Hepatocyte (in vitro differentiated cells): ENCODE measurements at places on chromosomes 4 and X. TPM values are rescaled to one million over a fixed set of nuclear protein-coding genes. Genes with fewer than 3 reads are reported as not detected.

Gene CHM
- 11.6 and 13.2 TPM in 2 replicates for polyA plus RNA-seq

Gene UBL4A
- polyA plus RNA-seq, result 29.9 and 34.0 TPM in 2 replicates

DNA sequence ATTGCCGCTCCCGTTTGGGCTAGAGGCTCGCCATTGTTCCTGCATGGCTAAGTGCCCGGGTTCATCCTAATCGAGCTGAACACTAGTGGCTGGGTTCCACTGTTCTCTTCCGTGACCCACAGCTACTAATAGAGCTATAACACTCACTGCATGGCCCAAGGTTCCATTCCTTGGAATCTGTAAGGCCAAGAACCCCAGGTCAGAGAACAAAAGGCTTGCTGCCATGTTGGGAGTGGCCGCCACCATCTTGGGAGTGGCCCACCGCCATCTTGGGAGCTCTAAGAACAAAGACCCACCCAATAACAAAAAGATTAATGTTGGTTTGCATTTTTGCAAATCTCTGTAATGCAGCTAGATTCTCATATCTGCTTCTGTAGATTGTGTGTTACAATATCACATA, 299.0 kb downstream of the DCHS2 start:
- H3K4me1 ChIP-seq, result no peaks in the 10 kb centered on the region
- DNase-seq, result no peak
- no peaks in the 10 kb centered on the region for H3K36me3 ChIP-seq
- H3K27ac ChIP-seq, result no peak overlapping the region
- H3K27me3 ChIP-seq, result no peaks in the 10 kb centered on the region

DNA sequence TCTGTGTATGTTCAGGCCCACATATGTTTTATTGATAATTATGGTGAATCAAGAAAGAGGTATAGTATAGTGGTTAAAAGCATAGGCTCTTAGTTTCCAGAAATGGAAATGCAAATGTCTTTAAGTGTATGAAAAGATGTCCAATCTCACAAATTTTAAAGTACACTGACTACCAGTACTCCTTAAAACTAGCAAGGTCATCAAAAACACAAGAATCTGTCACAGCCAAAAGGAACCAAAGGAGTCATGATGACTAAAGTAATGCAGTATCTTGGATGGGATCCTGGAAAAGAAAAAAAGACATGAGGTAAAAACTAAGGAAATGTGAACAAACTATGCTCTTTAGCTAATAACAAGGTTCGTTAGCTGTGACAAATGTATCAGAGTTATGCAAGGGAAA, 661 bp upstream of the RBM41 start:
- H3K4me1 ChIP-seq, result no peaks in the 10 kb centered on the region
- H3K27me3 ChIP-seq, result no peaks in the 10 kb centered on the region
- H3K4me3 ChIP-seq, result no peak overlapping the region
- no peaks in the 10 kb centered on the region for H3K36me3 ChIP-seq
- peak overlapping the region; percentile 11 for H3K27ac ChIP-seq

GRCh38 chr4:122963216-122963615, 40.8 kb upstream of the NUDT6 start:
- H3K36me3 ChIP-seq, result no peaks in the 10 kb centered on the region
- H3K27ac ChIP-seq, result no peak overlapping the region
- DNase-seq, result no peak
- H3K4me3 ChIP-seq, result no peak overlapping the region

- H3K27ac ChIP-seq, result no peak overlapping the region
- DNase-seq, result peak; percentile 8
- H3K4me1 ChIP-seq, result peaks cover 17% of the 10 kb centered on the region
- no peak overlapping the region for H3K4me3 ChIP-seq
- H3K27me3 ChIP-seq, result no peaks in the 10 kb centered on the region
Observed at GRCh38 chr4:103010804-103011203, 8.7 kb downstream of the SLC9B1 start.

- no peaks in the 10 kb centered on the region for H3K27me3 ChIP-seq
- H3K27ac ChIP-seq, result peak overlapping the region; percentile 23
- peaks cover 6% of the 10 kb centered on the region for H3K4me1 ChIP-seq
- H3K4me3 ChIP-seq, result no peak overlapping the region
- no peaks in the 10 kb centered on the region for H3K36me3 ChIP-seq
Observed at GRCh38 chr4:147050356-147050765, 104.7 kb upstream of the TTC29 start.

DNA sequence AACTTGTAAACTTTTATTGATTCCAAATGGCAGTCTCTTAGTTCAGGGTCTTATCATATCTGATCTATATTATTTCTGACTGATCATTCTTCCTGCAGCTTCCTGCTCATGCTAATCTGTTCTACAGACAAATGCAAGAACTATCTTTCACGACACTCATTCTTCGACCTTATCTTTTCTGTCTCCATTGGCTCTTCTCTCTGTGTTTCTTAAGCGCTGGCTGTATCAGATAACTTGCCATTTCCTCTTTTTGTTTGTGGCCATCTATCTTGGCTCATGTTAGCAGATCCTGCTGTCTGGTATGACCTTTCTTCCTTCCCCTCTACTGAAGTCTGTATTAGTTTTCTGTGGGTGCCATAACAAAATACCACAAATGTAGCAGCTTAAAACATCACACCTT, 230.5 kb upstream of the PUDP start:
- DNase-seq, result no peak
- no peaks in the 10 kb centered on the region for H3K27me3 ChIP-seq
- no peak overlapping the region for H3K27ac ChIP-seq
- H3K4me3 ChIP-seq, result no peak overlapping the region
- H3K4me1 ChIP-seq, result no peaks in the 10 kb centered on the region

GRCh38 chr4:123777373-123777772, 380.8 kb downstream of the SPRY1 start:
- H3K4me1 ChIP-seq, result no peaks in the 10 kb centered on the region
- no peak overlapping the region for H3K27ac ChIP-seq
- no peaks in the 10 kb centered on the region for H3K27me3 ChIP-seq
- no peaks in the 10 kb centered on the region for H3K36me3 ChIP-seq

Gene VAMP7
- polyA plus RNA-seq, result 34.0 and 34.8 TPM in 2 replicates

- DNase-seq, result no peak
- no peaks in the 10 kb centered on the region for H3K36me3 ChIP-seq
- H3K4me1 ChIP-seq, result no peaks in the 10 kb centered on the region
Observed at GRCh38 chr4:8575457-8575856, 4.7 kb upstream of the GPR78 start.

Gene SOD3
- 18.1 and 20.3 TPM in 2 replicates for polyA plus RNA-seq

Gene SULT1B1
- 10.1 and 10.7 TPM in 2 replicates for polyA plus RNA-seq

Gene NDST3
- polyA plus RNA-seq, result 0.83 and 1.6 TPM in 2 replicates

GRCh38 chr4:15717657-15718416, 15.0 kb downstream of the BST1 start:
- peaks cover 10% of the 10 kb centered on the region for H3K4me1 ChIP-seq
- H3K36me3 ChIP-seq, result no peaks in the 10 kb centered on the region
- H3K27me3 ChIP-seq, result no peaks in the 10 kb centered on the region

DNA sequence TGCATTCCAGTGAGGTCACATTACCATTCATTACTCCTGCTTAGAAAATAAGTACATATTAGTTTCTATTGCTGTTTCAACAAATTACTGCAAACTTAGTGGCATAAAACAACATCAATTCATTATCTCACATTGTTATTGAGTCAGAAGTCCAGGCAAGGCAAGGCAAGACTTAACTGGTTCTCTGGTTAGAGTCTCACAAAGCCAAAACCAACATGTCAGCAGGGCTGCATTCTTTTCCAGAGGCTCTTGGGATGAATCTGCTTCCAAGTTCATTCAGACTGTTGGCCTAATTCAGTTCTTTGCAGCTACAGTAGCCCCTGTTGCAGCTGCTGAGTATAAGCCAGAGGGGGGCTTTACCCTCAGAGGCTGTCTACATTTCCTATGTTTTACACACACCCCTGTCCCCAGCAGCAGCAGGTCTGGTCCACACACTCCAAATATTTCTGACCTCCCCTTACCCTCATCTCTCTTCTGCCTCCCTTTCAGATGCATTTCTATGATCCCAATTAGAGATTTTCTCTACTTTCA, 892.1 kb upstream of the EPHA5 start:
- H3K36me3 ChIP-seq, result no peaks in the 10 kb centered on the region
- peaks cover 15% of the 10 kb centered on the region for H3K4me1 ChIP-seq
- no peak overlapping the region for H3K27ac ChIP-seq
- no peak overlapping the region for H3K4me3 ChIP-seq

DNA sequence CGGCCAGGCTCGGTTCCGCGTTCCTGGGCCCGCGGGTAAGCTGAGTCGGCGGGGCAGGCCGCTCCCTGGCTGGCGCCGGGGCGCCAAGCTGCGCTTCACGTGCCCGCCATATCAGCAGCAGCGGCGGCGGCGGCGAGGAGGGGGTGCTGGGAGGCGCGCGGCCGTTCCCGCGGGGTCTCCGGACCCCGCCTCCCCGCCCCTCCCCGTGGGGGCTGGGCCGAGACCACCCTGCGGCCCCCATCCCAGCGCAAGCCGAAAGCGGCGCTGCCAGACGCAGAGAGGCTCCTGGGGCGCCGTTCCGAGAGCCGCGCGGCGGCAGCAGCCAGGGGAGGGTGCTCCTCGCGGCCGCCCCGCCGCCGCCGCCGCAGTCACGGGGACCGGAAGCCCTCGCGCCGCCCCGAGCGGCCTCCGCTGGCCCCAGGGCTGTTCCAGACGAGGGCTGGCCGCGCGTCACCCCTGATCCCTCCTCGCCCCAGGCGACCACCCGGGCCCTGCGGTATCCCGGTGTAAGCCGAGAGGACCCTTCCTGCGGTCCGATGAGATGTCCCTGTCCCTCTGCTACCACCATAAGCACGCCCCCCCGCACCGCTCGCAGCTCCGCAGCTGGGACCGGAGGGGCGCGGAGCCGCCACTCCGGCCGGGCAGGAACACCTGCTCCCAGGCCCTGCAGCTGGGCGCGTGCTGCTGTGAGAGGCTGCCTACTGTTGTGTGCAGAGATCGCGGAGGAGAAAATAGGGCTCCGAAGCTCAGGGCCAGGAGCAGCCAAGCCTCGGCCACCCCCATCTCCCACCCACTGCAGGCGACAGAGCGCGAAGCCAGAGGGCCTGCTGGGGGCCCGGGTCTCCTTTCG, 7.5 kb upstream of the BCOR start:
- H3K36me3 ChIP-seq, result no peaks in the 10 kb centered on the region
- H3K27ac ChIP-seq, result peak overlapping the region; percentile 93
- H3K27me3 ChIP-seq, result peaks cover 37% of the 10 kb centered on the region
- H3K4me3 ChIP-seq, result peak overlapping the region; percentile 38
- DNase-seq, result peak; percentile 74

DNA sequence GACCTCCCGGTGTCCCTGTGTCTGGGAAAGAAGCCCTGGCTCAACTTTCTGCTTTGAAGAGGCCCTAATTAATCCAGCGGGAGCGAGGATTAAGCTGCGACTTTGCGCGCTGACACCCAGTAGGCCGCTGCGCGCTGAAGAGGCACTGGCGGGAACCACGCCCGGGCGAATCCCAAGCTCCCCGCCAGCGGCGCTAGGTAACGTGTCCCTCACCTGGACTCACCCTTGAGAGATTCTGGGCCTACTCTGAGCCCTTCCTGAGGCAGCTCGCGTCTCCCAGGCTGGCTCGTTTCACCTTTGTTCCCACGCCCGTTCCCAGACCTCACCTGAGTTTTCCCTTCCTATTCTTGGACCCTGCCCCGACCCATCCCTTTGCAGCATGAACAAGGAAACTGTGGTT, 616 bp upstream of the KLHL34 start:
- no peak overlapping the region for H3K27ac ChIP-seq
- DNase-seq, result no peak
- H3K4me3 ChIP-seq, result no peak overlapping the region

GRCh38 chr4:113596396-113596795, 165.1 kb downstream of the CAMK2D start:
- H3K36me3 ChIP-seq, result no peaks in the 10 kb centered on the region
- no peaks in the 10 kb centered on the region for H3K27me3 ChIP-seq
- H3K4me3 ChIP-seq, result no peak overlapping the region
- H3K4me1 ChIP-seq, result no peaks in the 10 kb centered on the region
- no peak overlapping the region for H3K27ac ChIP-seq

Gene EMD
- polyA plus RNA-seq, result 61.0 and 65.7 TPM in 2 replicates

Gene ETDB
- polyA plus RNA-seq, result not detected in 2 replicates

GRCh38 chr4:108170631-108171338, 2.1 kb upstream of the LEF1 start:
- H3K36me3 ChIP-seq, result no peaks in the 10 kb centered on the region
- H3K27me3 ChIP-seq, result peaks cover 46% of the 10 kb centered on the region
- no peak overlapping the region for H3K27ac ChIP-seq
- H3K4me1 ChIP-seq, result peaks cover 7% of the 10 kb centered on the region
- no peak for DNase-seq

GRCh38 chrX:40688929-40689328, 41.6 kb upstream of the CXorf38 start:
- H3K27me3 ChIP-seq, result no peaks in the 10 kb centered on the region
- no peaks in the 10 kb centered on the region for H3K36me3 ChIP-seq
- no peaks in the 10 kb centered on the region for H3K4me1 ChIP-seq

GRCh38 chr4:40305328-40306170, 29.6 kb upstream of the CHRNA9 start:
- H3K4me1 ChIP-seq, result no peaks in the 10 kb centered on the region
- H3K27ac ChIP-seq, result no peak overlapping the region
- no peak overlapping the region for H3K4me3 ChIP-seq
- no peak for DNase-seq

DNA sequence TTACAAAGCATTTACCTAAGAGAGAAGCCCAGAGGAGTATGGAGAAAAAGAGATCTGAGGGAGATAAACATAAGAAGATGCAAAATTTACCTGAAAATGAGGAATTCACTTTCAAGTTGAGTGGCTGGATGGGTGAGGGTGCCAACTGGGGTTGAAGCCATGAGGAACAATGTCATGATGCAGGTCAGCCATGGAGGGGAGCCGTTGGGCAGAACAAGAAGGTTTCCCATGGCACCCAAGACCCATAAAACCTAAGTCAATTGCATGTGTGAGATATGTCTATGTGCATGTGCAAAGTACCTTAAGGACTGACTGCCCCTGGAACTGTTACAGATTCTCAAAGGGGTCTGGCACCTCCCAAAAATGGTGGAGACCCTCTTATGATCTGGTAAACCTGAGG, 46.6 kb upstream of the PRRG1 start:
- no peaks in the 10 kb centered on the region for H3K27me3 ChIP-seq
- H3K4me1 ChIP-seq, result no peaks in the 10 kb centered on the region
- H3K4me3 ChIP-seq, result no peak overlapping the region
- DNase-seq, result peak; percentile 50
- H3K36me3 ChIP-seq, result no peaks in the 10 kb centered on the region
- no peak overlapping the region for H3K27ac ChIP-seq

DNA sequence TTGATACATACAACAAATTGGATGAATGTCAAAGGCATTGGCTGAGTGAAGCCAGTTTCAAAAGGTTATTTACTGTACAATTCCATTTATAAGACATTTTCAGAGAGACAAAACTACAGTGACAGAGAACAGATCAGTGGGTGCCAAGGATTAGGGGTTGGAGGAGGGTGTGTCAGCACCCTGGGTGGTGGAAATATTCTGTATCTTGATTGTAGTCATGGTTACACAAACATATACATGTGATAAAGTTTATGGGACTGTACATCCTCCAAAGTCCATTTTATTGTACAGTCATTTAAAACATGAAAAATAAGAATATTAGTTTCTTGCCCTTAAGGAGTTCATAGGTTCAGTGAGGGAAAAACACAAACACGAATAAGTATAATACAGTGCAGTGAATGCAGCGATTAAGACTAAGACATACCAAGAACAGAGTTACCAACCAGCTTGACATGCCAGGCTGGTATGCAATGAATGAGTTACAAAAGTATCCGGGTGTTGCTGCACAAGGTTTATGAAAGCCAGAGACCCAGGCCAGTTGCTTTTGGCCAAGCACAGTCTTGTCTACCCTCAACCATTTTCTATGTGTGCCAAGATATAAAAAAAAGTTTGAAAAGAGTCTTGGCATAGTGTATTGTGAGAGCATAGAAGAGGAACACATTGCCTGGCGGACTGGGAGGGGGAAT, 123.6 kb downstream of the MSL3 start:
- no peak overlapping the region for H3K4me3 ChIP-seq
- no peak for DNase-seq
- no peaks in the 10 kb centered on the region for H3K36me3 ChIP-seq

- H3K36me3 ChIP-seq, result no peaks in the 10 kb centered on the region
- DNase-seq, result no peak
- H3K4me3 ChIP-seq, result no peak overlapping the region
Observed at GRCh38 chr4:171629182-171629581, 184.0 kb upstream of the GALNTL6 start.

Gene TMEM35A
- polyA plus RNA-seq, result 2.5 and 2.9 TPM in 2 replicates
